ENCODE measurements at places on chromosomes 16 and 17.

GRCh38 chr16:23587726-23588125 is 8.4 kb downstream of the NDUFAB1 start:
- no peak for DNase-seq

DNA sequence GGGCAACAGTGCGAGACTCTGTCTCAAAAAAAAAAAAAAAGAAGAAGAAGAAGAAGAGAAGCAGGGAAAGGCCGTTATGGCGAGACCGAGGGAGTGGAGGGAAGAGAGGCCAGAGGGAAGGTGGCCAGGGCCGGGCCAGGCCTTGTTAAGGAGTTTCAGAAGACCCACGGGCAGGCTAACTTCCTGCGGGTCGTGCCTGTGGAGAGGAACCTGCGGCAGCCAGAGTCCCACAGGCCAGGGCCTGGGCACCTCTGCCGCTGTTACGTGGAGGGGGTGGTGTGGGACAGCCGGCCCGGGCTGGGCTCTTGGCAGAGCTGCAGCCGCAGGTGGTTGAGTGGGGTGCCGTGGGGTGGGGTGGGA is 5.4 kb downstream of the WDR81 start:
- no peak for DNase-seq

GRCh38 chr16:11602321-11602720 is 15.6 kb upstream of the LITAF start:
- DNase-seq: no peak

GRCh38 chr17:49715216-49715615 is 7.5 kb upstream of the SLC35B1 start:
- peak; percentile 35 for DNase-seq

- DNase-seq: no peak
Measured at GRCh38 chr16:55248494-55248893, 75.5 kb upstream of the IRX6 start.

GRCh38 chr16:54282202-54282927 is 4.2 kb downstream of the IRX3 start:
- no peak for DNase-seq

GRCh38 chr16:57485091-57485915 is 990 bp downstream of the DOK4 start:
- no peak for DNase-seq

DNA sequence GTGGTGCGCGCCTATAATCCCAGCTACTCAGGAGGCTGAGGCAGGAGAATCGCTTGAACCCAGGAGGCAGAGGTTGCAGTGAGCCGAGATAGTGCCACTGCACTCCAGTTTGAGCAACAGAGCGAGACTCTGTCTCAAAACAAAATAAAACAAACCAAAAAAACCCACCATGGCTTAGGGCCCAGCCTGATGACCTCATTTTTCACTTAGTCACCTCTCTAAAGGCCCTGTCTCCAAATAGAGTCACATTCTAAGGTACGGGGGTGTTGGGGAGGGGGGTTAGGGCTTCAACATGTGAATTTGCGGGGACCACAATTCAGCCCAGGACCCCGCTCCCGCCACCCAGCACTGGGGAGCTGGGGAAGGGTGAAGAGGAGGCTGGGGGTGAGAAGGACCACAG is 1.4 kb upstream of the STH start:
- no peak for DNase-seq

DNA sequence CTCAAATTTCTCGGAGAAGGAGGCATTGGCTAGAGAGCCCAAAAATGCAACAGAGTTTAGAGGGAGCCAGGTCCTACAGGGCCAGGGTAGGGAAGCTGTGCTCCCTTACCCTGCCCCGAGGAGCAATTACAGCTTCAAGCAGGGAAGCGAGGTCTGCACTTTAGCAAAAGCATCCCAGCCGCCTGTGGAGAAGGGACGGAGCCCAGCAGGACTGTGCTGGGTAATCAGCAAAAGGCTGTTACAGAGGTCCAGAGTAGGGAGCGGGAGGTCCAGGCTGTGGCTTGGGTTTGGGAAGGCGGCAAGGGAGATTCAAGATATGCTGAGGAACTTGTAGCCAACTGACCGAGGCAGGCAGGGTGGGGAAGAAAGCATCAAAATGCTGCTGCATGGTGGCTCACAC is 162.6 kb downstream of the TMEM132E start:
- DNase-seq: no peak

Measured in CD4-positive, alpha-beta T cell treated with Interferon alpha-2 for 1 hour (primary cell).